Effector memory CD8-positive, alpha-beta T cell (primary cell): ENCODE measurements at places on chromosomes 2 and 18.

DNA sequence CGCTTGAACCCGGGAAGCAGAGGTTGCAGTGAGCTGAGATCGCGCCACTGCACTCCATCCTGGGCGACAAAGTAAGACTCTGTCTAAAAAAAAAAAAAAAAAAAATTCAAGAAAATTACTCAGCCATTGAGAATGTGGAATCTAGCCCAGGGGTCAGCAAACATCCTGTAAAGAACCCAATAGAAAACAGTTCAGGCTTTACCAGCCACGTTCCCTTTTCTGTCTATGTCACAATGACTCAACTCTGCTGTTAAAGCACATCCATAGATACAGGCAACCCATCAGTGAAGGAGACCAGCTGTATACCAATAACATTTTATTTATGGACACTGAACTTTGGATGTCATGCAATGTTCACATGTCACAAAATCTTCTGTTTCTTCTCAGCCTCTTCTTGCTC is 435.6 kb upstream of the GYPC start:
- H3K27me3 ChIP-seq = peaks cover 6% of the 10 kb centered on the region
- DNase-seq = no peak
- H3K27ac ChIP-seq = no peak overlapping the region
- no peaks in the 10 kb centered on the region for H3K4me1 ChIP-seq
- no peak overlapping the region for H3K4me3 ChIP-seq

GRCh38 chr18:45355944-45356520 is 259.2 kb upstream of the SLC14A2 start:
- peaks cover 16% of the 10 kb centered on the region for H3K27me3 ChIP-seq
- H3K4me3 ChIP-seq = no peak overlapping the region
- H3K36me3 ChIP-seq = no peaks in the 10 kb centered on the region
- H3K4me1 ChIP-seq = no peaks in the 10 kb centered on the region
- no peak overlapping the region for H3K27ac ChIP-seq
- DNase-seq = no peak

GRCh38 chr2:218865999-218866398 is 6.4 kb downstream of the WNT6 start:
- peaks cover 5% of the 10 kb centered on the region for H3K4me1 ChIP-seq
- no peak overlapping the region for H3K27ac ChIP-seq
- no peaks in the 10 kb centered on the region for H3K36me3 ChIP-seq
- H3K4me3 ChIP-seq = no peak overlapping the region

DNA sequence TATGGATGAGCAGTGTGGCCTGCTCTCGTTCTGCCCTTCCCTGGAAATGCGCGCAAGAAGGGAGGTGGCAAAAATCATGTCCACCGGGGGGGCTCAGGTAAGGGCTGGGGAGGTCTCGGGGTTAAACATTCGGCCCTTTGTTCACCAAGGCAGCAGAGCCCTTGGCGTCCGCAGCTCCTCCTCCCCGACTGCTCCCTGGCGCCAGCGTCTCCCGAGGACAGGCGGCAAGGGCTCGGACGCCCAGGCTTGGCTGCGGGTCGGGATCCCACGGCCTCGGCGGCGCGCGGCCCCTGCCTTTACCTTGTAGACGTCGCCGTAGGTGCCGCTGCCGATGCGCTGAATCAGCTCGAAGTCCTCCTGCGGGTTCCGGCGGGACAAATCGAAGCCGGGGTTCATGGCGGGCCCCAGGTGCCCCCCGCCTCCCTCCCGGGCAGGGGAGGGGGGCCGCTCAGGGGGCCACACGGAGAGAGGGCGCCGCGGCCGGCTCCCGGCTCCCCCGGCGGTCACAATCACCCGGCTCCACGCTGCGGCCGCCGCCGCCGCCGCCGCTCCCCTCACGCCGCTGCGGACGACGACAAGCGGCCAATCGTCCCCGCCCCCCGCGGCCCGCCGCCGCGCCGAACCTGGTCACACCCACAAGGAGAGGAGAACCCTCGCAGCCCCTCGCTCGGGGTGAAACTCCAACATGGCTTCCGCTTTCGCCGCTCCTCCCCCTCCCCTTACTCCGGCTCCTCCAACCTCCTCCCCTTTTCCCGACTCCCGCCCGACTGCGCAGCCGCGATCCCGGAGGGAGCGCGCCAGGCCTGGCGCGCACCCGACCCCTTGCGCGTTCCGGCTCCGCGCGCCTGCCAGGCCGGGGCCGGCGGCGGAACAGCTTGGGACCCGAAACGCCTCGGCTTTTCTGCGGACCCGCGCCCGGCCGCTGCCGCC is at the start of gene MAP4K3:
TSS of gene MAP4K3 (minus strand) at position 694 of the 930 bp plus-strand sequence. CDS start at position 396, 298 bp downstream.
- H3K36me3 ChIP-seq = peaks cover 3% of the 10 kb centered on the region
- peak within 1 kb of the TSS; percentile 83 for H3K27ac ChIP-seq
- peak; percentile 48 for DNase-seq

GRCh38 chr18:23529604-23530003 is 26.3 kb downstream of the RMC1 start:
- H3K36me3 ChIP-seq = peaks cover 97% of the 10 kb centered on the region
- no peak for DNase-seq
- no peak overlapping the region for H3K4me3 ChIP-seq
- peaks cover 3% of the 10 kb centered on the region for H3K4me1 ChIP-seq
- H3K27me3 ChIP-seq = no peaks in the 10 kb centered on the region

DNA sequence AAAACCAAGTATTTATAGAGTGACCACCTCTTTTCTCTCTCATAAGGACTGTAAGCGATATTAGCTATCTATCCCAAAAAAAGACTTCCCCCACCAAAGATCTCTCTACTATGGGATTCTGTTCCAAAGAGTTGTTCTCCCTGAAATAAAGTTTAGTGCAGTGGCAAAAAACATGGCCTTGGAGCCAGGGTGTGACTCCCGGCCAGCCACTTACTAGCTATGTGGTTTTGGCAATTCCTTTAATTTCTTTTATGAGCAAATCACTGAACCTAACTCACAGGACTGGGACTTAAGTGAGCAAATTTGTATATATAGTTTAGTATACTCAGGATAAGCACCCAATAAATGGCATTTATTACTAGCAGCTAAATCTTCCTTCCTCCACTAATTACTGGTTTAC is 42.6 kb downstream of the SESTD1 start:
- H3K36me3 ChIP-seq = no peaks in the 10 kb centered on the region
- H3K27ac ChIP-seq = no peak overlapping the region
- no peak for DNase-seq
- no peaks in the 10 kb centered on the region for H3K4me1 ChIP-seq

GRCh38 chr2:9543557-9543956 is 12.1 kb downstream of the ADAM17 start:
- peak overlapping the region; percentile 26 for H3K4me3 ChIP-seq
- peaks cover 28% of the 10 kb centered on the region for H3K4me1 ChIP-seq
- H3K27ac ChIP-seq = peak overlapping the region; percentile 1
- H3K36me3 ChIP-seq = peaks cover 9% of the 10 kb centered on the region

DNA sequence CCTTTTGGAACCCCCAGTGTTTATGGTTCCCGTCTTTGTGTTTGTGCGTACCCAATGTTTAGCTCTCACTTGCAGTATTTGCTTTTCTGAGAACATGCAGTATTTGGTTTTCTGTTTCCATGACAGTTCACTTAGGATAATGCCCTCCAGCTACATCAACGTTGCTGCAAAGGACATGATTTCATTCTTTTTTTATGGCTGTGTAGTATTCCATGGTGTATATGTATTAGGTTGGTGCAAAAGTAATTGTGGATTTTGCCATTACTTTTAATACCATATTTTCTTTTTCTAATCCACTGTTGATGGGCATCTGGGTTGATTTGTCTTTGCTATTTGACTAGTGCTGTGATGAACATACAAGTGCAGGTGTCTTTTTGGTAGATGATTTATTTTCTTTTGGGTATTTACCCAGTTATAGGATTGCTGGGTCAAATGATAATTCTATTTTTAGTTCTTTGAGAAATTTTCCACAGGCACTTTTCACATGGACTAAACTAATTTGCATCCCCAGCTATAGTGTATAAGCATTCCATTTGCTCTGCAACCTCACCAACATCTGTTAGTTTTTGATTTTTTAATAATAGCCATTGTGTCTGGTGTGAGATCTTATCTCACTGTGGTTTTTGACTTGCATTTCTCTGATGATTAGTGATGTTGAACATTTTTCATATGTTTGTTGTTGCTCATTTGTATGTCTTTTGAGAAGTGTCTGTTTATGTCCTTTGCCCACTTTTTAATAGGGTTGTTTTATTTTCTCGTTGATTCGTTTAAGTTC is 63.6 kb downstream of the CERS6 start:
- H3K36me3 ChIP-seq = no peaks in the 10 kb centered on the region
- DNase-seq = no peak
- no peaks in the 10 kb centered on the region for H3K4me1 ChIP-seq
- H3K4me3 ChIP-seq = no peak overlapping the region
- H3K27me3 ChIP-seq = no peaks in the 10 kb centered on the region

- H3K27me3 ChIP-seq = no peaks in the 10 kb centered on the region
- peak overlapping the region; percentile 93 for H3K27ac ChIP-seq
Measured at GRCh38 chr2:108621087-108621559, 86.9 kb downstream of the LIMS1 start.

GRCh38 chr18:44602380-44602779 is 78.3 kb upstream of the SETBP1 start:
- no peak overlapping the region for H3K27ac ChIP-seq
- no peaks in the 10 kb centered on the region for H3K4me1 ChIP-seq
- no peak overlapping the region for H3K4me3 ChIP-seq
- no peaks in the 10 kb centered on the region for H3K36me3 ChIP-seq

- H3K27ac ChIP-seq = no peak overlapping the region
- H3K27me3 ChIP-seq = peaks cover 70% of the 10 kb centered on the region
- DNase-seq = no peak
- H3K4me3 ChIP-seq = no peak overlapping the region
Measured at GRCh38 chr2:191936882-191937405, 90.1 kb upstream of the CAVIN2 start.

- H3K27ac ChIP-seq = no peak overlapping the region
- no peak overlapping the region for H3K4me3 ChIP-seq
- H3K4me1 ChIP-seq = peaks cover 5% of the 10 kb centered on the region
- H3K27me3 ChIP-seq = no peaks in the 10 kb centered on the region
Measured at GRCh38 chr2:240508832-240509545, 48.8 kb downstream of the ANKMY1 start.

GRCh38 chr2:218516614-218517013 is 51.5 kb downstream of the USP37 start:
- peaks cover 3% of the 10 kb centered on the region for H3K36me3 ChIP-seq
- peak; percentile 8 for DNase-seq
- no peak overlapping the region for H3K4me3 ChIP-seq
- H3K4me1 ChIP-seq = no peaks in the 10 kb centered on the region
- H3K27ac ChIP-seq = no peak overlapping the region

DNA sequence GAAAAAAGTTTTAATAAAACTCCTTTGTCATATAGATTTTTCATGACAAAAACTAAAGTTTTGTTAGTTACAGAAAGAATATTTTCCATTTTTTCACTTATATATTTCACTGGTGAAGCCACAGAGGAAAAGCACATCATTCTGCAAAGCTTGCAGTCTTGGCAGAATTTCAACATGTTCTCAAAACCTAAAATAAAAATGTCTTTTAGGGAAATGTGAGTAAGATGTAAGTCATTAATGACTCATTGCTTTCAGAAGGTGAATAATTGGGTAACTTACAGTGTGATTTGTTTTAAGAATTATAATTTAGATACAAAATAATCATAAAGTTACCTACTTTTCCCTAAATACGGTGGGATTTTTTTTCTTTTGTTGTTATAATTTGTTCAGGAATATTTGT is 43.4 kb upstream of the TNFRSF11A start:
- no peak for DNase-seq
- no peaks in the 10 kb centered on the region for H3K27me3 ChIP-seq
- H3K4me3 ChIP-seq = no peak overlapping the region
- H3K36me3 ChIP-seq = peaks cover 59% of the 10 kb centered on the region
- H3K4me1 ChIP-seq = peaks cover 4% of the 10 kb centered on the region

- H3K36me3 ChIP-seq = no peaks in the 10 kb centered on the region
- H3K4me1 ChIP-seq = no peaks in the 10 kb centered on the region
- no peak for DNase-seq
- H3K27ac ChIP-seq = no peak overlapping the region
Measured at GRCh38 chr18:53944721-53945120, 279.7 kb downstream of the MBD2 start.

DNA sequence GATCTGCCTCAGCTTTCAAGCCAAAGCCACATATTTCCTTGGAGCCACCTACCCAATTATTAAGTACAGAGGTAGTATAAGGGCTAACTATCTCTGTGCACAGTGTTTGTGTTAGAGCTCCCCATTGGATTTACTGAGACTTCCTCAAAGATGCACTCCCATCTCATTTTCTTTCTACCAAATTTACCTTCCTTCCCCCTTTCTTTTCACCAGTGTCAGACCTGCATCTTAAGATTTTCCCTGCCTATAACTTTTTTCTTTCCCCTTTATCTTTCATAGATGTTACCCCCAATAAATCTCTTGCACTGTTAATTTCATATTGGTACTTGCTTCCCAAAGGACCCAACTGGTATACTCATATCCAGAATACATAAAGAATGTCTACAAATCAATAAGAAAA is 5.9 kb upstream of the REL start:
- H3K27ac ChIP-seq = no peak overlapping the region
- no peaks in the 10 kb centered on the region for H3K36me3 ChIP-seq
- H3K27me3 ChIP-seq = no peaks in the 10 kb centered on the region
- H3K4me3 ChIP-seq = no peak overlapping the region
- no peak for DNase-seq
- no peaks in the 10 kb centered on the region for H3K4me1 ChIP-seq

GRCh38 chr2:240204431-240205276 is 64.2 kb upstream of the OTOS start:
- H3K27ac ChIP-seq = no peak overlapping the region
- peaks cover 66% of the 10 kb centered on the region for H3K27me3 ChIP-seq

- DNase-seq = no peak
- no peak overlapping the region for H3K27ac ChIP-seq
- no peak overlapping the region for H3K4me3 ChIP-seq
- peaks cover 8% of the 10 kb centered on the region for H3K27me3 ChIP-seq
Measured at GRCh38 chr2:26807788-26808460, 22.1 kb downstream of the CENPA start.

- no peaks in the 10 kb centered on the region for H3K4me1 ChIP-seq
- H3K27ac ChIP-seq = no peak overlapping the region
- no peaks in the 10 kb centered on the region for H3K27me3 ChIP-seq
Measured at GRCh38 chr18:72336786-72337185, 207.4 kb downstream of the CBLN2 start.

DNA sequence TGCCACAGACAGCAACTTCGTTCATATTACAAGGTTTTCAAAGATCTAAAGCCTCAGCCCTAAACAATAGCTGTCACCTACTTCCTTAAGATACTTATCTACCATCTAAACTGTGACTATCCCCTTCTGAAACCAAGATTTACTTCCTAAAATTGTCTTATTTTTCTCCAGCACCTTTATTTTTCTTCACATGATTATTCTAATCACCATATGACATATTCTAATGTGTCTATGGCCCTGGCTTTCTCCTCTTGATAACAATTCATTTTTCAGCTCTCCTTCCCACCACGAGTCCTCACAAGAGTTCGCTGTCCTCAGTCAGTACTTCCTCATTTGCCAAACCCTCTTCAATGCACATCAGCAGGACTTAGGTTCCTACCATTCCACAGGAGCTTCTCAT is 53.9 kb downstream of the RTTN start:
- H3K27ac ChIP-seq = no peak overlapping the region
- peaks cover 13% of the 10 kb centered on the region for H3K36me3 ChIP-seq
- no peaks in the 10 kb centered on the region for H3K27me3 ChIP-seq

- H3K36me3 ChIP-seq = no peaks in the 10 kb centered on the region
- no peak overlapping the region for H3K27ac ChIP-seq
- no peak overlapping the region for H3K4me3 ChIP-seq
Measured at GRCh38 chr2:122168799-122169198, 413.3 kb downstream of the TSN start.
